ENCODE measurements at places on chromosomes 2 and 18.

DNA sequence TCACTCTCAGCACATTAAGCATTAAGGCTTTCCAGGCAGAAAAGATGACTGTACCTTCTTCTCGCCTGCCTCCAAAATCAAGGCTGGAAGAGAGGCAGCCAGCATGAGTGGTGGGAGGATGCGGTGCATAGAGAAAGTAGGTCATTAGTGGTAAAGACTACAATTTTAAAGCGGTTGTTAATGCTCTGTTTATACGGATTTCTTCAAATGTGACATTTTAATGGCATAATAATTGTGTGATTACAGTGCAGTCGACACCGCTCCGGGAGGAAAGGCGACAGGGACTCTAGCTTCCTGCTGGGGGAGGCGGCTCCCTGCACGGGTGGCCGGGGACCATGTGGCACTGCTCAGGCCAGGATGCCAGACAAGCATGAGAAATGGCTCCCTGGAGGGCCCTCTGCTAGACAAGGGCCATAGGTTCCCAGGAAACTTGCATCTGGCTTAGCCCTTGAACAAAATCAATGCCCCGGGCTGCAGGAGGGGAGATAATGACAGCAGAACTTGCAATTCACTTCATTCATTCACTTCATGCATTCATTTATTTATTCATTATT is 129.6 kb downstream of the GALNT14 start:
- DNase-seq: no peak

DNA sequence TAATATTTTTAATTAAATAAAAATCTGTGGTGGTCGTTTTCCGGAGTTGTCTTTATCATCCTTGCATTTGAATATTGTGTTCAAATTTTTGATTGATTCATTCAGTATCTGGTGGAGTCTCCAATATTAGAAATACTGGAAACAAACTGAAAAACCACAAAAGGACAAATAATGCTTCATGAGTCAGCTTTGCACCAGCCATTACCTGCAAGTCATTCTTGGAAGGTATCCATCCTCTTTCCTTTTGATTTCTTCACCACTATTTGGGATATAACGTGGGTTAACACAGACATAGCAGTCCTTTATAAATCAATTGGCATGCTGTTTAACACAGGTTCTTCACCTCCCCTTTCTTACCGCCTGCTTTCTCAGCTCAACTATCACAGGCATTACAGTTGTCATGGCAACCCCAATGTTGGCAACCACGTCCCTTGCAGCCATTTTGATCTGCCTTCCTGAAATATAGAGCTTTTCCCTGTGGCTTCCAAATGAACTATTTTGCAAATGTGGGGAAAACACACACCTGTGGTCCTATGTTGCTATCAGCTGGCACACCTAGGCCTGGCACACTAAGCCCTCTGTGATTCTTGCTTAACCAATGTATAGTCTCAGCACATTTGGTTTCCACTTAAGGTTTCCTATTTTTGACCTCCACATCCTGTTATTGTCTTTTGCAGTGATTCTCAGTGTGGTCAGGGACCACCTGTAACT is 6.5 kb downstream of the CTLA4 start:
- no peak for DNase-seq

- DNase-seq: no peak
These were observed 184.6 kb upstream of the SRD5A2 start for GRCh38 chr2:31765078-31765945.

- DNase-seq: no peak
These were observed 74.8 kb downstream of the CDK15 start for GRCh38 chr2:201880993-201881611.

- DNase-seq: no peak
These were observed 150.4 kb downstream of the MTX2 start for GRCh38 chr2:176419591-176420071.

DNA sequence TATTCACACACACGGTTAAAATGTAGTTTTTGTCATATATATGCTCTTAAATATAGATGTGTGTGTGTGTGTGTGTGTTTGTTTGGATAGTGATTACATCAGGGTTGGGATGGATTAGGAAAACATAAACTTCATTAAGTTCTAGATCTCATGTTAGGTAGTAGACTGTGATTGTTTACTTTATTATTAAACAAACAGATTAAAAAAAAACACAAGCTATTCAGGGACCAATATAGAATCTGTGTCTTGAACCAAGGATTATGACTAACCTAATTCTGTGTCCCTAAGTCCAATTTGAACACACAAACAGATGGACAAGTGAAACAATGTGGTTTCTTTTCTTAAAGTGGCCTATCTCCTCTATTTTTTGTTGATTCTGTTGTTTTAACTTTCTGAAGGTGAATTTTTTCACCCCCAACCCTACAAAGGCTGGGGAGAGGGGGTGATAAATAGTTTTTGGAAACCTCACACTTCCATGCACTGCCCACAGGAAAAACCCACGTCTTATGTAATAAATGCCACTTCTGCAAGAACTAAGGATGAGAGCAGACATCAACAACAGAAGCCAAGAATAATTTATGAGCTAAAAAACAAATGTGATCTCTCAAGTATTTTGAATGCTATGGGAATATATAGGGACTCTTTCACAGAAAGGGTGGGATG is 40.7 kb downstream of the IL1R2 start:
- DNase-seq: no peak

- no peak for DNase-seq
These were observed 96.2 kb upstream of the PDE1A start for GRCh38 chr2:182522972-182523473.

DNA sequence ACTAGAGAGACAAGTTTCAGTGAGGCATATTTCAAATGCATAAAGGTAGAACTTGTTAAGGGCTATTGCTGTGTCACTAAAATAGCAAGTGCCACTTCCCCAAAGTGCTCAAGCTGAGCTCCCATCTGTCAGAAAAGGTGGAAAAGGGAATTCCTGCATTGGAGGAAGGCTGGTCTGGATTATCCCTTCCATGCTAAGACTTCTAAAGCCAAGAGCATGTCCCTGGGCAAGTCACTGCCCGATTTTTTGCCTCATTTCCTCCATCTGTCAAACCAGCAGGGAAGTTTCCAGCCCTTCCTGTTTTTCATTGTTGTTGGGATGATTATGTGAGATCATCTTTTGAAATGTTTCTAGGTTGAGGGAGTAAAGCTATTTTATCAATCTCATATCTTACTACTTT is 175.5 kb downstream of the SETBP1 start:
- DNase-seq: no peak

GRCh38 chr2:26475037-26475436 is 2.9 kb downstream of the OTOF start:
- no peak for DNase-seq

DNA sequence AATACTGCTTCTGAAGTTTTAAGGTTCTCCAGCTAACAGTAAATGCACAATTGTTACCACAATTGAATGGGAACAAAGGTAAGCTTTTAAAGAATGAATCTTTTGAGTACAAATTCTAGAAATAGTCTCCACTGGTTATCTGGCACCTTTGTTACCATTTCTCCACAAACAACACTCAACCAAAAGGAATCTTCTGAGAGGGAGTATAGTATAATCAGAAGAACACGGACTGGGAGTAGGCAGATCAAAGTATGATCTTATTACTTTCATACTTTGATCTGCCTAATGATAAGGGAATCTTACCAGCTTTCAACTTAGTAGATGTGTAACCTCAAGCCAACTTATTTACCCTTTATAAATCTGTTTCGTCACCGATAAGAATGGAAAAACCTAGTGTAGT is 1.4 kb downstream of the CEP76 start:
- DNase-seq: no peak

- DNase-seq: no peak
These were observed 105.7 kb downstream of the MAP2 start for GRCh38 chr2:209529579-209529978.

- DNase-seq: no peak
These were observed 14.4 kb upstream of the HES6 start for GRCh38 chr2:238254095-238254723.

DNA sequence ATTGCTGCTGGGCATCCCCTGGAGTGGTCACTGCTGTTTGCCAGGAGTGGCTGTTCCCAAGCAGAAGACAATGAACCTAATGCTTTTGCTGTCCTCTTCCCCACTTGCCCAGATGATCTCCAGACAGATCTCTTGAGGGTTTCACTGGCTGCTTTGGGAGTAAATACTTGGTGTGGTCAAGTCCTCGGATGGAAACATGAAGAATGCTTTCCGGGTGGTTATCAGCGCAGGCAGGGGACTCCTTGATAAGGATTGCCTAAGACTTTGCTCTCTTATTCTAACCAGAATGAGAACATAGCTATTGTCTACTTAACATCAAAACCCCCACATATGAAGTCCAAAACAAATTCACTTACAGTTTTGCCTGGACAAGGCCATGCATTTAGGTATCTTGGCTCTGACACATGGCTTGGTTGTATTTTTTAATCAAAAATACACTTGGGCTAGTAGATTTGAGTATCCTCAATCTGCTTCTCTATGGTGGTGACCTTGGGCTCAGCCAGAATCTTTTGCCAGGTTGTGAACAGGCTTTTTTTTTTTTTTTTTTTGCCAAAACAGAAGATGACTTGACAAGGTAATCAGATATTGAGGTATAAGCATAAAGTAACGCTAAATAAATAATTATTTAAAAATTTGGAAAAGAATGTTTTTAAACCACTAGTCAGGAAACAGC is 34.8 kb upstream of the MYO3B start:
- DNase-seq: no peak

DNA sequence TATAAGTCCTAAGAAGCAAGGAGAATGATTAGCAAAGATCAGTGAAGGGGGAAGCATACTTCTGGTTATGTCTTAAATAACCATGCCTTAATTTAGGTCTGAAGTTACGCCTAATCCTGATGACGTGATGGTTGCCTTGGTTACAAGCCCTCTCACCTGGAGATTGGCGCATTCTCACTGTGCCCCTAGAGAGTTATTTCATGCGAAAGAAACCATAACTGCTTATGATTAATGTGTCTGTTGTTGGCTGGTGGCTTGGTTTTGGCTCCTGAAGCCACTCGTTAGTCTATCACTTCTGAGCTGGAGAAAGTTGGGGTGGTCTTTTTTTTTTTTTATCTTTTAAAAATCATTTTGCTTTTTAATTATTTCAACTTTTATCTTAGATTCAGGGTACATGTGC is 47.0 kb downstream of the TNFRSF11A start:
- DNase-seq: no peak

DNA sequence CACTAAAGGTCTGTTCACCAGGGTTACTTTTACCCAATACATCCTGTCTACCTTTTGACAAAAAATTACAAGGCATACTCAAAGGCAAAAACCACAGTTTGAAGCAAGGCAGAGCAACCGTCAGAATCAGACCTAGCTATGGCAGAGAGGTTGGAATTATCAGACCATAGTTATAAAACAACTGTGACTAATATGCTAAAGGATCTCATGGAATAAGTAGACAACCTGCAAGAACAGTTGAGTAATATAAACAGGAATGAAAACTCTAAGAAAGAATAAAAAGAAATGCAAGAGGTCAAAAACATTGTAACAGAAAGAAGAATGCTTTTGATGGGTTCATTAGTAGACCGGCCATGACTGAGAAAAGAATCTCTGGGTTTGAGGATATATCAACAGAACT is 318.8 kb upstream of the KCNH7 start:
- no peak for DNase-seq

- DNase-seq: no peak
These were observed 12.4 kb upstream of the DTNB start for GRCh38 chr2:25685741-25686140.

DNA sequence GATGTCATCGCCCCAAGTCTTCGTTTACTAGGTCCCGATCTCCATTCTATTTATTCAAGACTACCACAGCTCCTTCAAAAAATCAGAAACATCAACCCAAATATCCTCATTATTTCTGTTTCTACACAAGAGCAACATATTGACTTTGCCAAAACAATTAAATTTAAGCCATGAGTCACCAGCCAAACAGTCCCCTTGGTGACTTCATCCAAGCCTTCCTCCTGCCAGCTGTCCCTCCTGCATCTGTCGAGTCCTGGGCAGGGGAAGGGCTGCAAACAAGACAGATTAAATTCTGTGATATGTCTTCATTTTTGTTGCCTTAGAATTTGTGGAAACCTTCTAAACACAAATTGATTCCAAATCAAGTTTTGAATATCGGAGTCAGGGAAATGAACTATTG is 110.3 kb downstream of the SP3 start:
- no peak for DNase-seq

DNA sequence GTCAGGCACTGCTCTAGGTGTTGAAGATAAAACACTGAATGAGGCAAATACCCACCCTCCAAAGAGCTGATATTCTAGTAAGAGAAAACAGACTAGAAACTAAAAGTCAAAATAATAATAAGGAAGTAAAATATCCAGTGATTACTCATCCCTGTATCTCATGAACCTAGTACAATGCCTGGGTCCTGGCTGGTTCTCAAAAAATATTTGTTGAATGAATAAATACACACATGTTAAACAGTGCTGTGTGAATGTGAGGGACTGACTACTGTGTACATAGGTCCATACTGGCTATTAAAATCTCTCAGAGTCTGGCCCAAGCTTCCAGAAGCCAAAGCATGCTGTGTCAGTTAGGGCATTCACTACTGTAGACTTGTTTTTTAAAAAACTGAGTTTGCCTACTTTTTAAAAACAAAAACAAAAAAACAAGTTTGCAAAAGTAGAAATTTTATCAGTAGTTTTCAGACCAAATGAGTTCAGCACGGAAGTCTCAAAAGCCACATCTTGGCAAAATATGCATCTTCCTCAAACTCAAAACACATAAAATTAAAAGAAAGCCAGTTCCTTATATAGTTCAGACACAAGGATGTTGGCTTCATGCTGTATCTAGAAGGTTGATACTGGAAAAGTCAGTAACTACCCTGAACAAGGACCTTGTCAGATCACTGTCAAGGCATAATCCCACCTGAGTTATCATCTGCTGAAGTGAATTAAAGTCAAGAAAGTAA is 136.2 kb downstream of the THADA start:
- no peak for DNase-seq

DNA sequence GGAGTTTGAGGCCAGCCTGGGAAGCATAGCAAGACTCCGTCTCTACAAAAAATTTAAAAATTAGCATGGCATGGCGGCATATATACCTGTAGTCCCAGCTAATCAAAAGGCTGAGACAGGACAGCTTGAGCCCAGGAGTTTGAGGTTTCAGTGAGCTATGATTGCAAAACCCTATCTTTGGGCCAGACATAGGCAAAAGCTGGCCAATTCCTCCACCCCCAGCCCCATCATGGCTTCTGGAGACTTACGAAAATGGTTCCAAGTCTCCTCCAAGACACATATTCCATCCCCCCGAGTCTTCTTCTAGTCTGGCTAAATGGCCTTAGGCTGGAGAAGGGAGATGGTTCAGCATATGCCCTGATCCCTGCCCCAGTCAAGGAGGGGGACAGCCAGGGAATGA is 172.8 kb upstream of the HAAO start:
- DNase-seq: no peak
